ENCODE measurements at places on chromosomes 16 and 17. TPM values are rescaled to one million over a fixed set of nuclear protein-coding genes. Genes with fewer than 3 reads are reported as not detected.

The GUCY2D gene
- total RNA-seq, result not detected

The CCDC154 gene
- total RNA-seq, result 0.42 TPM

The VAT1L gene
- 0.33 TPM for total RNA-seq

The SLC38A8 gene
- not detected for total RNA-seq

The PMFBP1 gene
- total RNA-seq, result 0.57 TPM

The RASD1 gene
- total RNA-seq, result 40.3 TPM

The METRNL gene
- 101 TPM for total RNA-seq

The GRB7 gene
- total RNA-seq, result not detected

The MYL4 gene
- total RNA-seq, result 2.0 TPM

The MMP25 gene
- 4.7 TPM for total RNA-seq

The PIK3R5 gene
- total RNA-seq, result 18.0 TPM

The MMP2 gene
- 539 TPM for total RNA-seq

The USP22 gene
- total RNA-seq, result 142 TPM

The XYLT2 gene
- 18.1 TPM for total RNA-seq

The OR4D2 gene
- total RNA-seq, result not detected

The HOXB6 gene
- total RNA-seq, result 6.7 TPM

The FBXL16 gene
- total RNA-seq, result not detected

The PLXDC1 gene
- 16.0 TPM for total RNA-seq

The FBRS gene
- total RNA-seq, result 42.3 TPM

The KRT12 gene
- not detected for total RNA-seq

The PAFAH1B1 gene
- 129 TPM for total RNA-seq

The BLMH gene
- 28.4 TPM for total RNA-seq

The CCDC200 gene
- total RNA-seq, result not detected

The SLC7A5 gene
- 13.6 TPM for total RNA-seq

The VKORC1 gene
- total RNA-seq, result 113 TPM

The SPNS2 gene
- 16.2 TPM for total RNA-seq

The KCTD19 gene
- not detected for total RNA-seq

The RRAD gene
- 11.6 TPM for total RNA-seq

The HOXB4 gene
- 6.9 TPM for total RNA-seq

The PPY gene
- total RNA-seq, result not detected

The PFAS gene
- total RNA-seq, result 20.3 TPM

The RNF112 gene
- total RNA-seq, result 8.4 TPM

The CBLN1 gene
- 2.2 TPM for total RNA-seq

The C1QL1 gene
- 0.19 TPM for total RNA-seq

The ST6GALNAC1 gene
- total RNA-seq, result 2.0 TPM

The PRAC1 gene
- total RNA-seq, result not detected

The FSCN2 gene
- total RNA-seq, result 2.0 TPM

The CDK10 gene
- total RNA-seq, result 33.7 TPM

The CEP295NL gene
- 4.1 TPM for total RNA-seq

The GNG13 gene
- total RNA-seq, result not detected

The FN3KRP gene
- 19.5 TPM for total RNA-seq

The TP53TG3 gene
- total RNA-seq, result not detected

The SEZ6L2 gene
- total RNA-seq, result 0.86 TPM

The TLCD3B gene
- total RNA-seq, result not detected

The PSMD7 gene
- total RNA-seq, result 83.4 TPM
